Naive B cell (primary cell): ENCODE measurements at places on chromosomes 7 and 10. TPM values are rescaled to one million over a fixed set of nuclear protein-coding genes. Genes with fewer than 3 reads are reported as not detected.

Gene TRIM50
- polyA plus RNA-seq, result not detected

Gene MMP21
- not detected for polyA plus RNA-seq

DNA sequence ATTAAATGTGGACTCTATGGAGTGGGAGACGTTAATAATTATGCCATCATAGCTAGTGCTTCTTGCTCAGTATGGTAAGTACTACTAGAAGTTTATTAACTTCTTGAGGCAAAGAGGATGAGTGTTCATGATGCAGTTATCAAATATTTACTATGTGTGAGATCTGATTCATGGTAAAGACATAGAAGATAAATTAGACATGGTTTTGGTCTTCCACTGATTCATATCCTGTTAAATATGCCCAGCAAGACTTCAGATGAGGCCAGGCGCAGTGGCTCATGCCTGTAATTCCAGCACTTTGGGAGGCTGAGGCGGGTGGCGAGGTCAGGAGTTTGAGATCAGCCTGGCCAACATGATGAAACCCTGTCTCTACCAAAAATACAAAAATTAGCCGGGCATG, 547.1 kb upstream of the ANKRD30A start:
- no peak for DNase-seq

DNA sequence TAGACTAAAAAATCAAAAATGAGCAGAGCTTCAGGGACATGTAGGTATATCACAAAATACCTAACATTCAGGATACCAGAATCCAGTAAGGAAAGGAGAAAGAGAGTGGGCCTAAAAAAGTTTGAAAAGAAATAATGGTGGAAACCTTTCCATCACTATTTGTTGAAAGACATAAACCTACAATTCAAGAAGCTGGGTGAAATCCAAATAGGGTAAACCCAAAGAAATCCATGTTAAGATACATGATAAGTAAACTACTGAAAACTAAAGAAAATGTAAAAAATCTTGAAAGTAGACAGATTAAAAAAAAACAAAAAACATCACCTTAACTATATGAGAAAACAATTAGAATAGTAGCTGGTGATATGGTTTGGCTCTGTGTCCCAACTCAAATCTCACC, 76.7 kb upstream of the COMTD1 start:
- no peak for DNase-seq

DNA sequence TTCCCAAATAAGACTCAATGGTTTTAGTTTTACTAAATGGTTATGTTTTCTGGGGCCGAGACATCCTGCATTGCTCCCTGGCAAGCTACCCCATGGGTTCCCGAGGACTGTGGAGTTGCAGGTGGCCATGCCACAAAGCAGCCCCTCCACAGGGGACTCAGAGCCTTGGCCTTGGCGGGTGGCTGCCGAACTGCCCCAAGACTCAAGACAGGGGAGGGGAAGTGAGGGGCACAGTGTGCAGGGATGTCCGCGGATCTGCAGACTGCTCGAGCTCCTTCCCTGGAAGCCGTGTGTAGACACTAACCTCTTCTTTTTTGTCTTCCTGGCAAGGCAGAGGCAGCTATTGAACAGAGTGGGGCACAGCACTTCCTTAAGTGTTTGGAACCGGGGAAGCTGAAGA, 154.6 kb downstream of the EBF3 start:
- no peak for DNase-seq

Gene LLCFC1
- polyA plus RNA-seq, result not detected

DNA sequence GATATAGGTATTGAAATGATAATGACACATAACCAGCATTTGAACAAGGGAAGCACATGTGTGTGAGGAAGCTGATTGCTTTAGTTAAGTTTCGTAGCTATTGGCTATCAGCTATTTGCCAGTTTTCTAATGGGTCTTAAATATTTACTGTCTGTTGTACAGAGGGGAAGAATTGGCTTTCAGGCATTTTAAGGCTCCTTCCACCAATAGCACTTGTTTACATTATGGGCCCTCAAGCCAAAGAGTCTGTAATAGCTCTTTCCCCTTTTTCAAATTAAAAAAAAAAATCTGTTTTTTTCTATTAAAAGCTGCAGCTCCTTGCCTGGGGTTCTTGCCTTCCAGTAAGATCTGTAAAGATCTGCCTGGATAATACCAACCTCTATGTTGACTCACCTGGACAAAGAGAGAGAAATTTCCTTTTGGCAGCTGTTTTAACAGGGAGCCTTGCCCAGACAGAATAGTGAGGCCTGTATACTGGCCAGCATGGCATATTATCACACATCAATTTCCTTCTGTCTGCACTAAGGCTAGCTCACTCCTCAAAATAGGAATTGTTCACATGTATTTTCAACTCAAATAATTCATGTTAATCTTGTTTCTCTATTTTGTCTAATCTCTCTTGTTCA, 104.7 kb upstream of the LRGUK start:
- DNase-seq, result no peak
